Stimulated activated CD4-positive, alpha-beta T cell treated with anti-CD3 and anti-CD28 coated beads, Interleukin-12 subunit alpha, Interleukin-12 subunit beta, amount 100 ng/mL, for 4 hours (primary cell): ENCODE measurements at places on chromosomes 6 and 20.

DNA sequence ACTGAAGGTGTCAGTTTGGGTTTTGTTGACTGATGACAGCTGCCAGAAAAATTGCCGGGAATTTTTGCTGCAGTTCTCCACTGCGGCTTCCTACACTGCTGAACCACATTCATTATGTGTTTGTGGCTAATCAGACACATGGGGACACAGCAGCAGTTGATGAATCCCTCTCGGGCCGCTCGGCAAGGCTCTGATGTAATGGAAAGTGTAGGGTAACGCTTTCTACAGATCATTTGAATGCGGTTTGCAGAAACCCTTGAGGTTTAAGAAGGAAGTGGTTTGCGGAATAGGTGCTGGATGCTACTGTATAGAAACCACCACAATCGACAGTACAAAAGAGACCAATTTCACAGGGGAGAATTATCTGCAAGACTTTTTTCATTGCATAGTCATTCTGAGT, 138.7 kb upstream of the SASH1 start:
- DNase-seq, result peak; percentile 41

DNA sequence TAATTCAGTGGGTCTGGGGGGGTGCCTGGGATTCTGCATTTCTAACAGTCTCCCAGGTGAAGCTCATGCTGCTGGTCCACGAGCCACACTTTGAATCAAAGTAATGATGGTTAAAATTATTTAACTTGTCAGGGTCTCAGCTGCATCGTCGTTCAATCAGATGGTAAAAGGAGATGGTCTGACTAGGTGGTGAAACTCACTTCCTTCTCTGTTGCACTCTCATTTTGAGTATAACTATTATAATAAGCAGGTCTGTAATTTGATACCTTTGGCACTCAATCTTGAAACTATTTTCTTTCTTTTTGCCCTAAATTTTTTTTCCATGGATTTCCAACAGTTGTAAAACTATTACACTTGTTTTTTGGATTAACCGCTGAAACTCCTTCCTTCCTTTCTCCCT, 292.5 kb downstream of the FARS2 start:
- no peak for DNase-seq

DNA sequence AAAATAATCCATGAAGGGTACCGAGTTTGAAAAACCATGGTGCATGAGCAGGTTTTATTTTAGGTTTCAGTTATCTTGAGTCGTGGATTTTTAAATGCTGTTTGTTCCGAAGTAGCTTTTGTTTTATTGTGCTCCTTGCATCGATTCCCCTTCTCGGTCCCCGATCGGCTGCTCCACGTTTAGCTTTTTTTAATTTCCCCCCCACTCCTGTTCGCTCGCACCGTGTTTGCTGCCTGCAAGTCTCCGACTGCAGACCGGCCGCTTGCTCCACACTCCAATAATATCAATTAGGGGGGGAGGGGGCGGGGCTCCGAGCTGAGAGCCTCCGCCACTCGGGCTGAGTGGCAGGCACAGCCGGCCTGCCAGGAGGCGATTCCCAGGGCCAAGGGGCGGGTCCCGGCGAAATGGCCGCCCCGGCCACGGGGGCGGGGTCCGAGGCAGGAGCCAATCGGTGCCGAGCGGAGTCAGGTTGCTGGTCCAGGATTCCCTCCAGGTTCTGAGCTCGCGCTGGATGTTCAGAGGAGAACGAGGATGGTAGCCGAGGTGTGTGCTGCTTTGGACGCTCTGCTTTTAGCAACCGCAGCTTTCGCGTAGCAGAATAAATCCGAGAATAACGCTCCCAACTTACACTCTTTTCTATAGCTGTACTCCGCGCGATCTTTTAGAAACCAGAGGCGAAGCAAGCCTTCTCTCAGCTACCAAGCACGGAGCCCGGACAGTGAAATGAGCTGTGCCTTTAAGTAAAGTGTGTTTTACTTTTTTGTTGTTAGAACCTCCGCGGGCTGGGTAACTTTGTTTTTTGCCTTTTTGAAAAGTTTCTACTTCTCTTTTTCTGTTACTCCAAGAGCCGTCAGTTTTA, at the start of gene EPHA7:
EPHA7 (minus strand) TSS at position 256 of the 859 bp plus-strand sequence; CDS start at position 38, 218 bp downstream.
- peak; percentile 15 for DNase-seq

DNA sequence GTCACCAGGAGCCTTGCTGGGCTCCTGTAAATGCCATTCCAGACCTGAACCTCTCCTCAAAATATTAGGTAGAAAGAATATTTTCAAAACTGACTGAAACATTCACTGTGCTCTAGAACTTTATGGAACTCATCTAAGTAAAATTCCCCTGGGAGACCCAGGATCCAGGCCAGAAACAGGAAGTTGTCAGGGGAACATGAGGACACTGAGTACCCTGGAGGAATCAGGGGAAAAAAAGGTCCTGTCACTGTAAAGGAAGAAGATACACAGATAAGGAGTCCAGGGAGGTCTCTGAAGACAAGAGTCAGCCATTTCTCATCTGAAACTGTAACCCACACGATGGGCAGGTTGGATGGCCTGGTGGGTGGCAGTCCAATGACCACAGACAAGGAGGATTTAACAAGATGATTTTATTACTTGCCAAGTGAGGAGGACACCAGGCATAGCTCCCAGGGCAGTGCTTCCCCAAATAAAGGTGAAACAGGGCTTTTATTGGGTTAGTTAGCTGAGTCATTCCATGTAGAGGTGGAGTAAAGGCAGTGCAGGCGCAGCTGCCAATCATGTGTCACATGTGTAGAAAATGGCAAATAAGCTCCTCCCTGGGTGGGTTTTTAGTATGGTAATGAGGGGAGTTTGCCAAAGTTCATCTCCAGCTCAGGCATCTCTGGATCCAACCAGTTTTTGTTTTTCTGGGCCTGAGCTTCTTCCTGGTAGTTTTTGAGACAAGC, 138.5 kb downstream of the RCAN2 start:
- no peak for DNase-seq

DNA sequence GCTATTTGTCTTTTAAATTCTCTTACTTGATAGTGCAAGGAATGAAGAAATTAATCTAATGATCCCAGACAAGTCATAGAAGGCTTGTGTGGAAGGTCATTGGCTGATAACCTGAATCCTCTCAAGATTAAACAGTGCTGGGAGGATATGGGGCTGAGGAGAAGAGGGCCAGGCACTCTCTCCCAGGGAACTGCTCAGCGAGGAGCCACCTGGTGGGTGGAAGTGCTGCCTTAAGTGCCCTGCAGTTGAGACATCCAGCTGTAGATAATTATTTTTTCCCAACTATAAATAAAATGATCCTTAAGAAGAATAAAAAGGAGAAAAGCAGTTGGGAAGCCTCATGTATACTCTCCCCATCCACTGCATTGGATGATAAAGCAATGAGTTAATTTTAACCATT, 47.9 kb downstream of the BTBD3 start:
- no peak for DNase-seq

GRCh38 chr6:11869672-11870340, 91.2 kb upstream of the ADTRP start:
- no peak for DNase-seq

- no peak for DNase-seq
Measured at GRCh38 chr6:46452312-46452917, 38.8 kb downstream of the RCAN2 start.

DNA sequence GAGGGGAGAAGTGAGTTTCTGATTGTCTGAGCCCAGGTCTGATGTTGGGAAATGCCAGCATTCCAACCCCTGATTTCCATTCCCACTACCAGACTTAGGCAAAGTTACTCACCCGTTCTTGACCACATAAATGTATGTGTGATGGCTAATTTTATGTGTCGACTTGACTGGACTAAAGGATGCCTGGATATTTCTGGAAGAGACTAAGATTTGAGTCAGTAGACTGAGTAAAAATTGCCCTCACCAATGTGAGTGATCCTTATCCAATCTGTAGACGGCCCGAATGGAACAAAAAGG, 95.8 kb upstream of the TAB2 start:
- DNase-seq, result no peak

DNA sequence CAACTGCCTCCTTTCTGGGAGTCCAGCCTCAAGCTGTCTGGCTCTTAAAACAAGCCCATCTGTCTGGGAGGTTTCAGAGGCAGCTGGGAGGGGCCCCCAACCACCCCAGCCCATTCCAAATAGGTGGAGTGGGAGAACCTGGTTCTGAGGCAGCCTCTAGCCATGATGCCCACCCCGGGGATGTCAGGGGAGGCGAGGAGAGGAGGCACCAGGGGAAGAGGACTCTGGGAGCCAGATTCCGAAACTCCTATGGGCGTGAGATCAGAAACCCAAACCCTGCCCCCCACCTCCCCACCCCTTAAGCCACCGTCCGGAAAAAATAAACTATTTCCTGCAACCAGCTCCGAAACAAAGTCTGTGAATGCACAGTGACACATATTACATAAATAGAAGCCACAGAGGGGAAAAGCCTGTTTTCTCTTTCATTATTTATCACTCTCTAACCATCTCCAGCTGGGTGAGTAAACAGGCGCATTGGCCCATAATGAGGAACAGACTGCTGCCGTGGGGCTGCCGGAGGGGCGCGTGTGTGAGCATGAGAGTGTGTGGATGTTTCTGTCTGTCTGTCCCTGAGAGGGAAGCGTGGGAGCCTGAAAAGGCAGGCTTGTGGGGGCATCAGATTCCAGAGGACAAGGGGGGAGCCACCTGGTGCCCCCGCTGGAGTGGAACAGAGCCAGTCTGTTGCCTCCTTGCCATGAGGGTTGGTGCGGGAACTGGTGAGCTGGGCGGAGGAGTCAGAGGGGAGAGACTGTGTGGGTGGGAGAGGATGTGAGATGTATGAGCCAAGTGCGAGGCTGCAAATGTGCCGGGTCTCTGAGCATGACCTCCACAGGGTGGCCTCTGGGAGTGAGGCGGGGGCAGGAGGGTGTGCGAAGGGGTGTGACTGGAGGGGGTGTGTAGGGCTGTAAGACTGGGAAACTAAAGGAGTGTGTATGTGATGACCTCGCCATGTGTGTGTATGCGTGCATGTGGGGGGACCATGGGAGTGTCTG, 14.3 kb upstream of the FOXP4 start:
- peak; percentile 69 for DNase-seq

GRCh38 chr6:35021004-35021403, 120.1 kb downstream of the TCP11 start:
- no peak for DNase-seq

DNA sequence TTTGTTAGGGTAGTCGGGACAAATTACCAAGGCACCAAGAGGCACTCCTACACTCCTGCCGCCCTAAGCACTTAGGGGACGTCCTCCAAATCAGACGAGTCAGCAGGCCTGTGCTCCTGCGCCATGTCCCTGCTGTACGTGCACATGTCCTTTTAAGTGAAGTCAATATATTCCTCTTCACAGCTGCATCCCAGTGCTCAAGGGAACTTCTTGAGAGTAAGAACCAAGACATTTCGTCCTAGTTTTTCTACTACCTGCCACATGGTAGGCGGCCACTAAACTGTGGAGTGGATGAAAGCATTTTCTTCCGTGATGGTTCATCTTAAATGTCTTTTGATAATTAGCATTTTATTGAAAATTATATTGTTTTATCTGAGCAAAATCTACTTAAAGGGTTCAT, 100.7 kb downstream of the RPP40 start:
- no peak for DNase-seq

DNA sequence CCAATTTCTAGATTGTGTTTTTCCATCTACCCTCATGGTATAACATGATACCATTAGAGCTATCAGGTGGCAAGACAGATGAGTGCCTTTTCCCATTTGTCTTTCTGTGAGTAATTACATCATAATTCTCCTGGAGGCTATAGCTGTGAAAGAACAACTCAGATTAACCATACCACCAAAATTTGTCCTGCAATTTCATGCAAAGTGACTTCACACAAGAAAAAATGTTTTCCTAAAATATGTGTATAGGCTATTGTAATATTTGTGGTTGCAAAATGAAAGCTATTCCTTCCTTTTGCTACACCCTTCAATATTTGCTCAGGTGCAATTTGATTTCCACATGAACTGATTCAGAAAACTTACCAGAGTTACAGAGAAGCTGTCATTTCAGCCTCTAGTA, 547.7 kb upstream of the ID4 start:
- no peak for DNase-seq

- no peak for DNase-seq
Measured at GRCh38 chr6:18507018-18507415, 119.9 kb downstream of the RNF144B start.

DNA sequence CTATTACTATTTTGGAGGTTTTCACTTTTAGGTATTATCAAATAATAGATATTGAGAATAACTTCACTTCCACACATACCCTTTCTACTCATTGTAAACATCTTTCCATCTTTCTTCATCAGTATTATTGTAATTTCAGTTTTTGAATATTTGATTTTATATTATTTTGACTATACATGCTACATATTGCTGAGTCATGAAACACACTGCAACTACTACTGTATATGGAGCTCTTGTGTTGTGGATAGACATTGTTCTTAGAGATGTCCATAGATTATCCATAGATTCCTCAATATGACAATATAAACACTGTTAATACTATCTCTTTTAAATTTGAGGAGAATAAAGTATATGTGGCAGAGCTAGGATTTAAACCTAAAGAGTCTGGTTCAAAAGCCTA, 819 bp upstream of the IMPG1 start:
- DNase-seq, result no peak

DNA sequence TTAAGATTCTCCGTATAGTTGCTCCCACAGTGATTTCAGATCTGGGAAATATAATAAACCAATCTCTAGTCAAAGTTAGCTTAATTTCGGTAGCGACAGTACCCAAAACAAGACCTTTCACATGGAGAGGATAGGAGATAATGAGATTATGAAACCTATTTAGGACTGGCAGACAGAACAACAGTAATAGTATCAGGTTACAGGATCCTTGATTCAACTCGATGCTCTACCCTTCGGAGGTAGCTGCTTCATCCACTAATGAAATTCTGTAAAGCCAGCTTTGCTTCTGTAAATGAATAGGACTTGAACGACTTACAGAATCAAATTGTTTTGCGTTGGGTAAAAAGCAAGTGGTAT, 534 bp upstream of the AKIRIN2 start:
- DNase-seq, result no peak

GRCh38 chr6:32076321-32076809, 32.8 kb downstream of the TNXB start:
- DNase-seq, result no peak

DNA sequence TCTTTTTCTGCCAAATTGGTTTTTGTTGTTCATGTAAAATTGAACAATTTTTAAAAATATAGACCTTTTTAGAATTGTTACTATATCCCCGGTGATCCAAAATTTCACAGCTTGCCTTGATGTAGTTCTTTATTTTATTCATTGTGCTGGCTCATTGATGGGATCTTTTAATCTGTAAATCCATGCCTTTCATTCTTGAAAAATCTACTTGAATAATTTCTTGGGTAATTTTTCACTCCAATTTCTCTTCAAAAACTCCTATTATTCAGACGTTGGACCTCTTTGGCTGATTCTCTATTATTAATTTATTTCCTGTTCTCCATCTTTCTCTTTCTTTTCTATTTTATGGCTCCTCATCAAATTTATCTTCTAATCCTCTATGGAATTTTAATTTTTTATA, 476.1 kb upstream of the CITED2 start:
- DNase-seq, result no peak

DNA sequence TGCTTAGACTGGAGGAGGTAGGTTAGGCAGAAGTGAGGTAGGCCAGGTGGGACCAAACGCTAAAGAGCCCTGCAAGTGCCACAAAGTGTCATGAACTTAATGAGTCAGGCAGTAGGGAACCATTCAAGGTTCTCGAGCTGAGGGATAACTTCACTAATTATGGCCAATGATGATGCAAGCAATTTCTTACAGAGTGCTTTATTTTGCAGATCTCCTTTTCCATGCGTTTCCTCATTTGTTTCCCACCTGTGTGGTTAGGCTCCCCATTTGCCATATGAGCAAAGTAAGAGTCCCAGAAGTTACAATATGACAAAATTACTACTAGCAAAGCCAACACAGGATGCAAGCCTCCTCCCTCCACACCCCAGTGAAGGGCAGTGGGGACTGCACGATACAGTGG, 36.5 kb upstream of the PSMF1 start:
- DNase-seq, result no peak

GRCh38 chr6:32175711-32176475, at the start of gene AGPAT1:
Gene AGPAT1, minus strand, starts transcription at chr6:32176084. Its CDS starts 4,588 bp downstream, at chr6:32171496.
- peak; percentile 98 for DNase-seq
